Activated CD4-positive, alpha-beta T cell treated with anti-CD3 and anti-CD28 coated beads for 24 hours (primary cell): ENCODE measurements at places on chromosomes 16 and 17.

GRCh38 chr17:67126983-67127382 lies 82.6 kb downstream of the CACNG1 start:
- DNase-seq, result no peak

- DNase-seq, result no peak
Measured at GRCh38 chr16:12188935-12189249, 212.4 kb downstream of the SNX29 start.

DNA sequence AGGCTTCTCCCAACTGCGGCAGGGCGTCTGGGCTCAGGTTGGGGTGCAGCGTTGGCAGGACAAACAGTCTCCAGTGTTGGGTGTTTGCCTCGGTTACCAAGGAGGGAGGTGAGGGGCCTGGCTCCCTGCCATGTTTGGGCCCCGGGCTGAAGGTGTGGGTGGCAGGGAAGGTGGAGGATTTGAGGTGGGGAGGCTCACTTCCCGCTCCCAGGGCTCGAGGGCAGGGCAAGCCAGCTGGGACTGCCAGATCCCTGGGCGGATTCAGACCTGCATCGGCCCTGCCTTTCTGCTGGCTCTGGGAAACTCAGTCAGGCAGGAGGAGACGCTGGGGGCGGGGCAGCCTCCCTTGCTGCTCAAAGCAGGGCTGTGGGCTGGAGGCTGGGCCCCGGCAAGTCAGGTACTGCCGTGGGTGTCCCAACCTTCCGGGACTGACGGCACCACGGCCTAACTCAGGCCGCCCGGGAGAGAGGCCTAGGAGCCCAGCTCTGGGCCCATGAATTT lies 31.3 kb upstream of the KRT17 start:
- no peak for DNase-seq

- peak; percentile 74 for DNase-seq
Measured at GRCh38 chr17:17440010-17440843, 36.6 kb upstream of the MED9 start.

GRCh38 chr16:49890876-49891275 lies 35.0 kb upstream of the ZNF423 start:
- DNase-seq, result no peak
